ENCODE measurements at places on chromosomes 4 and X.

DNA sequence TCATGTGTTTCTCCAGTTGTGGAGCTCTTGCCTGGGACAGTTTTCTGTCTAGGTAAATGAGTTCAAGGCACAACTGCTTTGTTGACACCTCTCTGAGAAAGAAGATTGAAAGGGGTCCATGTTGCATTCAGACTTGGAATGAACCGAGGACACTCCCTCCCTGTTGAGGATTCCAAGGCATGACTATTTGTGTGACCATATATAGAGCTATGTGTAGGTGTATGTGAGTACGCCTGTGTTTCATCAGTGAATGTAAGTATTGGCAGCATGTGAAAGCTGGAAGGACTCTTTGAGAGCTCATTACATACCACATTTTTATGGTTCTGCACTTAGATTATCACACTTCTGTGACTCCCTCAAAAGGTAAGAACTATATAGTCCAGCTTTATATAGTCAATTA lies 3.4 kb downstream of the HEPH start:
- no peak for DNase-seq

- no peak for DNase-seq
Observed at GRCh38 chrX:6990552-6991193, 156.8 kb upstream of the STS start.

GRCh38 chr4:170666909-170667308 lies 577.2 kb upstream of the AADAT start:
- DNase-seq: no peak

GRCh38 chr4:37847311-37847884 lies 20.9 kb downstream of the PGM2 start:
- DNase-seq: no peak

- DNase-seq: no peak
Observed at GRCh38 chrX:105565856-105566255, 256.5 kb upstream of the NRK start.

DNA sequence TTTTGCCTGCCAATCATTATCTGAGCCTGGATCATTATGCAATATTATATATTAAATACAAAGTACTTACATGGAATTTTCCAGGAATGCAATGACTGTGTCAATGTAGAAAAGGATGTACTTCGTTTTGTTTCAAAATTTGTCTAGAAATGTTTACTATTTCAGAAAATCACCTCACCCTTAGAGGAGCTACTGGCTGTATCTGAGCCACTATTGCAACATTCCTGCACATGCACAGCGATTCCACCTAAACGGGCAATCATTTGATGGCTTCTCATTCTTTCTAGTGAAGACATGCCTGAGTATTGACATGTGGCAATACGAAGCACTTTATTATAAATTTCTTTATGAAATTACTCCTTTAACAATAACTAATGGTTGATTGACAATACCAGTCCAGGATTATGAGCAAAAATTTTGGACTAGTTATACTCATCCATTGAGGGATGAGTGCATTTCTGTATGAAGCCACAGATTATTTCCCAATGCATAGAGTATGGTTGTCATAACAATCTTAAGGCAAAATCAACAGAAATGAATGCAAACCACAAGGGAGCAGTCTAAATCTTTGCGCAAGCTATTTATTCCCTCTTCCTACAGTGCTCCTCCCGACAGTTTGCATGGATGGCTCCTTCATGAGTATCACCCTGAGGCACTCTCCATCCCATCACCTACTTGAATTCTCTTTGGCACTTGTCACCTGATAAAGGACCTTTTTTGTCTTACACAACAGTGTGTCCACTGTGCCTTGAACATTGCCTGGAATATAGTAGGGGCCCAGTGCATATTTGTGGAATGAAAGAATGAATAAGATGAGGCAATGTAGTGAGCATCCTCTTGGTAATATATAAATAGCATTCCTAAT lies 35.8 kb upstream of the MMAA start:
- DNase-seq: no peak

DNA sequence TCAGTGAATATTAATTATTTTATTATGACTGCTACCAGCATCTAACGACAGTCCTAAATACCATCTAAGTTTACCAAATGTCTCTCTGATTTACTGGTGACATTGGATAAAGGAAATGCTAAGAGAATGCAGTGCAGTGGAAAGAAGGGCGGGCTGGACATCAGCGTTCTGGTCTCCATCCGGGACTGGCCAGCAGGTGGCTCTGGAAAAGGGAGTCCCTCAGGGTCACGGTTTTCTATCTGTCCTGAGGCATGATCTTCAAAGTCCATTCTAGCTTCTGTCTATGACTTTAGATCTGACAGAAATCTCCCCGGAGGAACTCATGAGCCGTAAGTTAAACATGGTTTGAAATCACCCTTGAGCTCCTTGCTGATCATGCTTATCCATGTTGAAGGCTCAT lies 3.3 kb downstream of the TRIM2 start:
- DNase-seq: no peak

GRCh38 chrX:74133156-74133796 lies 170.7 kb upstream of the ZCCHC13 start:
- peak; percentile 51 for DNase-seq

DNA sequence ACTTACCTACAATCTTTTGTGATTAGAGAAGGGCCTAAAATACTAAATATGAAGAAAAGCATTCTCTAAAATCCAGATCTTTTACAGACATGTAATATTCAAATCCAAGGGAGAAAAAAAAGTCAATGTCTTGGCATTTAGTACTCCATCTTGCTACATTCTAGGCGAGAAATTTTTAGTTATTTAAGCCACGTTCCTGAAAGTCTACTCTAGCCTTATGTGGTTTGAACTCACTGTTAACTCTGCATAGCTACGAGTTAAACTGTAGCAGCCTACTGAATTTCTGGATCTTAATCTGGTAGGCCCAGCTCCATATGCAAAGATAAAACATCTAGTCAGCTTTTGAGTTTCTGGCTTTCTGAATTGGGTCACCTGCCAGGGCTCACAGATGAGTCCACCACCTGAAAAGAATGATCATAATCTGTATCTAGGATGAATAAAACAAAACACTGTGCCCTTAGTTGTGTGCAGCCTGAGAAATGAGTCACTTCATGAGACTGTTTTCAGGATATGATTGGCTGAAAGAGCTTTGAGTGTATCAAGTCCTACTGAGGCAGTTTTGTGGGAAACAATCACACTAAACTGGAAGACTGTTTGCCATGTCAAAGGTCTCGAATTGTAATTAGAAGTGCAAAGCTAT lies 3.2 kb upstream of the NEK1 start:
- DNase-seq: no peak

GRCh38 chrX:108734426-108734825 lies 1.9 kb downstream of the IRS4 start:
- no peak for DNase-seq
